ENCODE measurements at places on chromosomes 6 and 20. TPM values are rescaled to one million over a fixed set of nuclear protein-coding genes. Genes with fewer than 3 reads are reported as not detected.
A peak's percentile ranks its signal among the peaks of the same experiment; 100 is the strongest.

SPEF1 gene
- 0.13 TPM for total RNA-seq

DDRGK1 gene
- total RNA-seq = 37.5 TPM

DNA sequence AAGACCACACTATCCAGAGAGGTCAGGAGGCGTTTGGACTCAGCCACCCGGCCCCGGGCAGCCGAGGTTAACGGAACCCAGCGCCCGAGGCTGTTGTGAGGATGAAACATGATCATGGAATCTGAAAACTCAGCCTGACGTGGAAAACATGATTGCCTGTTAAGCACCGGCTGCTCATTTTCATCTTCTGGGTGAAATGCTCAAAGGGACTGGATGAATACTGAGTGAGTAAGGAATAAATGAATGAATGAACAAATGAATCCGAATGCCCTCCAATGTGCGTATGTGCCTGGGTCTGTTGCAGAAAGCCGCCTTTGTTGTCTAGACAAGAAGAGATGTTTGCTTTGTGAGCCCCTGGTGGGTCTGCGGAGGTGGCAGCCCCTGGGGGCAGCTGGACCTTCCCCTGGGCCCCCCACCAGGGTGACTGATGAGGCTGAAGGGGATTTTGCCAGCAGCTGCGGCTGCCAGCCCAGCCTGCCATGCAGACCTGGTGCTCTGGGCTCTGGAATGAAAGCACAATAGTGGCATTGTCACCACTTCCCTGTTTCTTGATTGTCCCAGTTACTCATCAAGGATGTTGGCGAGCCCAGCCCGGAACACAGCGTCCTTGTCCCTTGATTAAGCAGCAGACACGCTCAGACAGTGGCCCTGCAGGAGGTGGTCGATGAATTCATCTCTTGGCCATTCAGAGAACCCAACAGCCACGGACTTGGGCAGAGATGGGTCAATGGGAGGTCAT, 211.1 kb downstream of the ANKRD60 start:
- DNase-seq = no peak

ADGRF1 gene
- total RNA-seq = not detected

DNA sequence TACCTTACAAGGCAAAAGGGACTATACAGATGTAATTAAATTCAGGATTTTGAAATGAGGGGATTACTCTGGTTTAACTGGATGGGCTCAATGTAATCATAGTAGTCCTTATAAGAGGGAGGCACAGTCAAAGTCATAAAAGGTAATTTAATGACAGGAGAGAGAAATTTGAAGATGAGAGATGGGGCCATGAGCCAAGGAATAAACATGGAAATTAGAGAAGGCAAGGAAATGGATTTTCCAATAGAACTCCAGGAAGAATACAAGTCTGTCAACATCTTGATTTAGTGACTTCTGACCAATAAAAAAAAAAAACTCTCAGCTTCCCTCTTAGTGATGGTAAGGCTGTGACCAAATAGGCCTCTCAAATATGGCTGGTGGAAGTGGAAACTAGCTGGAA, 101.9 kb upstream of the BEND3 start:
- DNase-seq = no peak

- no peak for DNase-seq
Observed at GRCh38 chr6:125216015-125216414, 62.4 kb downstream of the TPD52L1 start.

AFG1L gene
- 7.2 TPM for total RNA-seq

GRCh38 chr6:3918469-3918868, 69.3 kb downstream of the FAM50B start:
- no peak for DNase-seq

HLA-C gene
- 99.5 TPM for total RNA-seq

- DNase-seq = no peak
Observed at GRCh38 chr6:142728910-142729481, 216.0 kb downstream of the HIVEP2 start.

ORC3 gene
- total RNA-seq = 19.6 TPM

HLA-DQB1 gene
- 4.4 TPM for total RNA-seq

DNA sequence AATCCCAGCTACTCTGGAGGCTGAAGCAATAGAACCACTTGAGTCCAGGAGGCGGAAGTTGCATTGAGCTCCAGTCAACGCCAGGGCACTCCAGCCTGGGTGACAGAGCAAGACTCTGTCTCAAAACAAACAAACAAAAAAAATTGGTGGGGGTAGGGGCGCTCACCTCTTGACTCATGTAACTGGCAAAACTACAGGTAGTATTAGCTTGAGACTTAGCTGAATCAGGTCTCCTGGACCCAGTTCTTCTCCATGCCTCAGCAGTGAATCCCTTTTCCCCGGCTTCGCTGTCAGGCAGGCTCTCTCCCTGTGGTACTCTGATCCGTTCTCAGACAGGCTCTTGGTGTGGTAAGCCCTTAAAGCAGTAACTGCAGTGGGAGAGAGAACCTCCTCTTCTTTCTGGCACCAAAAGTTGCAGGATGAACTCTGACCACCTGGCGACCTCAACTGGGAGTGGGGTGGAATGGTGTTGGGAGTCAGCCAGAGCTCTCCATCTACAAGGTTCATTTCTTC, 12.9 kb downstream of the SLC9A8 start:
- DNase-seq = peak; percentile 52

- DNase-seq = no peak
Observed at GRCh38 chr6:63418741-63419140, 99.0 kb upstream of the LGSN start.

DNA sequence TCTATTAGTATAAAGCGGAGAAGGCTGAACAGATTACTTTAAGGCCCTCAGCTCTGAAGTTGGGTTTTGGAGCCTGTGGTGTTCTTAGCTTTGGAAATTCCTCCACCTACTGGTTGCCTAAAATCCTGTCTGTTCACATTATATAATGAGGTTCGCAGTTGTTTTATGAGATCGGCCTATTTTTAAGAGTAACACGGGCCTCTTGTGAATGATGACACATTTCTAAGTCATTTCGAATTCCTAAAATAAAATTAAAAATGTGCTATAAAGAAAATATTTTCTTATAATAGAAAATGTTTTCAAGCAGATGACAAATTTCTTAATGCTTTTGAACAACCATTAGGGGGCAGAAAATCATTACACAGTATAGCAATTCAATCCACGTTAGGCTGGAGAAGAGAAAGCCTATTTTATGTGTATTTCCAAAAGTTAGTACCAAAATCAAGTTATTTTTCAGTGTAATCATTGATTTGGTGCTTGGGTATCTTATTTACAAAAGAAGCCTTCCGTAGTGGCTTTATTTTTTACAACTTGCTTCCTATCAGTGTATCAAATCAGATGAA, 15.8 kb upstream of the FAM8A1 start:
- no peak for DNase-seq

TRIM26 gene
- total RNA-seq = 15.6 TPM
